8988T (cell line): ENCODE measurements at places on chromosomes 1 and 21.

GRCh38 chr1:226882631-226883409, 12.4 kb downstream of the PSEN2 start:
- DNase-seq: no peak

DNA sequence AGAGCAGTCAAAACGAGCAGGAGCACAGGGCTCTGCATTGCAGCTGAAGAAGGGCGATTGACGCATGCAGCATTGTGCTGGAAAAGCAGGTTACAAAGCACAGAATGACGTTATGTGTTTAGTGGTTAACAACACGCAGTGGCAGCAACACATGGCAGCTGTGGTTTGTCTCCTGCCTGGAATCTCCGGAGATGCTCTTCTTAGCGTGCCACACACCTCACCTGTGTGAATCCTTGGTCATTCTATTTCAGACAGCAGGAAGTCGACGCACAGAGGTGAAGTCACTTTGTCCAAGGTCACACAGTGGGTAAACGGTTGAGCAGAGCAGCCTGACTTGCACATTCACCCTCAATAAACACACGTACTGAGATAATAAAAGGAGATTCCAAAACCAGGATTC, 14.7 kb downstream of the OBSCN start:
- no peak for DNase-seq

GRCh38 chr1:156245451-156246232, 2.2 kb downstream of the PAQR6 start:
- DNase-seq: no peak

GRCh38 chr1:248831842-248832241, 6.1 kb upstream of the SH3BP5L start:
- DNase-seq: no peak

DNA sequence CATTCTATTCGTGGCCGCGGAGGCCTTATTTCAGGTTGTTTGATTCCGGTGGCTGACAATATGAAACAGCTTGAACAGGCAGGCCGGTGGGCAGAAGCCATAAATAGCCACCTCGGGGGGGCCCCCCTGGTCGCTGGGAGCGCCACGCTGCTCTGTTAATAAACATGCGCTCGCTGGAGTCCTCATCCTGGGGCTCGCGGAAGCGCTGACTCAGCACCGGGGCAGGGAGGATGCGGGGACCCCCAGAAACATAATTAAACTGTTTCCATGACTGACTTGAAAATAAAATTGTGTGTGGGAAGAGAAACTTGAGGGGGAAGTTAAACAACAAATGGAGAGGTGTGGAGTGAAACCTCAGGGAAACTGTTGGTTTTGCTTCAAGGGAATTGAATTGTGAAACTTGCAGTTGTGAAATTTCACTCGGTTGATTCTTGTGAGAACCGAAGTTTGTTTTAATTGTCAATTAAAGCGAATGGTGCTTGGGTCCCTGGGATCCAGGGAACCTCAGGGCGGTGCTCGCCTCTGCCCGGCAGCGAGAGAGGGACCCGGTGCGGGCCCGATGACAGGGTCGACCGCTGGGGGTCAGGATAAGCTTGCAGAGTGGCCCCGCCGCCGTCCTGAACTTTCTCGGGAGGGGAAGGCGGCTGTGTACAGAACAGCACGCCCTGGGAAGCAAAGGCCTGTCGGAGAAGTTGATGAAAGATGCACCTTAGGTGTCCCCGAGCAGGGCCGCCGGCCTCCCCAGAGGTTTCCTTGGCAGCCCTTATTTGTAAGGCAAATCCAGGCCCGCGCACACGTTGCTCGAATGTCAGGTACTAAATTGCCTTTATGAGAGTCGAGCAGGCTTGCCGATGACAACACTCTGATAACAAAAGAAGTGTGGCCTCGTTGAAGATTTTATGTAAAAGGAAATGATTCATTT, 176.9 kb upstream of the LMO4 start:
- DNase-seq: peak; percentile 64

DNA sequence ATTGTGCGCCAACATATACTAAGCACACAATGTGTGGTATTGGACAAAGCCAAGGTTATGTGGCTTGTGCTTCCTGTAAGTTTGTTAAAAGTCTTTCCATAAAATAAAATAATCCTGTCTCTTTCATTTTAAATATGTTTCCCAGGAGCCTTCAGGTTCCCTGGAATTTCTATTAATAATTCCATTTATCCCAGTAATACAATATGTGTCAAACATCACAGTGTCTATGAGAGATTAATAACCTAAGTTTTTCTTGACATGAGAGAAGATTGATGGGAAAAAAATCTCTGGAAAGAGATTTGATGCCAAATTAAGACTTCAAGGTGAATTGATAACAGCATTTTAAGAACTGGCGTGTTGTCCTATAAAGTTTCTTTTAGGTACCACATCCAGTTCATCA, 507.0 kb downstream of the TTLL7 start:
- no peak for DNase-seq

DNA sequence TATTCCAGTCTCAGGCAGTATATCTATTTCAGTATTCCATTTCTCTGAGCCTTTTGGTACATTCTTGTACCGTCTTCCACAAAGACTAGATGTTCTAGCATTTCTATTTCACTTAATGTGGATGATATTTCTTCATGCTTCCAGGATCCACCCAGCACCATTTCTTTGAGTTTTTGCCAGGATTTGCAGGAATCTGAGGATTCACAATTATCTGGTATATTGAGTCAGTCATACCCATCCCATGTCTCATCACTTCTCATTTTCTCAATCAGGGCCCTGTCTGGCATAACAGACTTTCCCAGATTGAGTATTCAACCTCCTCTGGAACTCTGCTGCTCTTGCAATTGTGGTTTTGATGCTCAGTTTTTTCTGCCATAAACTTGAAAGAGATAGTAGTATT, 20.9 kb upstream of the COL11A1 start:
- no peak for DNase-seq

DNA sequence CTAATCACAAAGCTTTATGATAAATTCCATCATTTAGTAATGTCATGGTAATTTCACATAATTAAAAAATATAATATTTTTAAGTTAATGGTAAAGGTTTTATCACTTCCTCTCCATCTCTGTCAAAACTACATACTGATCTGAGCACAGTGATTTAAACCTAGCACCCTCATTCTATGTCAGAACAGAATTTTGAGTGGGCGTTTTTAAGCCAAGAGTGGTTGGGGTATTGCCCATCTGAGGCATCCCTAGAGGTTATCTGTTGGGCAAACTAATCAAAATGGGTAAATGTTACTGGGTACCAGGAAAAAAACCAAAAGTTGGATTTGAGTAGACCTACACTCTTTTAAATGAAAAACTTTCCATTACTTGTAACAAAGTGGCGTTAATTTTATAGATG, 100.7 kb upstream of the GFI1 start:
- no peak for DNase-seq

GRCh38 chr21:37675202-37675801, 241.0 kb downstream of the KCNJ6 start:
- peak; percentile 41 for DNase-seq

DNA sequence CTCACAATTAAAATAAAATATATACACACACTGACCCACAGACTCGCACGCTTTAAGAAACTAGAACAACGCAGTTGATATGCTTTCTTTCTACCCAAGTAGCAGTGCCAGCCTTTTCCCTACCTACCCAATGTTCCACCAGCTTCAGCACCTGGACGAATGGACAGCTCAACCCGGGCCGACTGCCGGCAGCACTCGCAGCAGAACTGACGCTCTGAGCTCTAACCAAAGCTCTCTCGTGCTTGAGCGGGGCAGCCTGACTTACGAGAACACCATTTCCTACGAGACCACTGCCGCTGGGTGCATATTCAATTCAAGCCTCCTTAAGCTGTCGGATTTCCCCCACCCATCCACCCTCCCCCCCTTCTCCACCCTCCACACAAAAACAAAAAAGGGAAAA, 127.4 kb upstream of the DPYD start:
- peak; percentile 48 for DNase-seq

GRCh38 chr1:187619175-187619574, 790.4 kb downstream of the PLA2G4A start:
- no peak for DNase-seq

- DNase-seq: no peak
Measured at GRCh38 chr1:7861452-7861851, 8.6 kb upstream of the UTS2 start.

- no peak for DNase-seq
Measured at GRCh38 chr1:202238914-202239313, 45.3 kb downstream of the LGR6 start.

GRCh38 chr1:147613506-147613905, 56.8 kb downstream of the ACP6 start:
- DNase-seq: no peak

DNA sequence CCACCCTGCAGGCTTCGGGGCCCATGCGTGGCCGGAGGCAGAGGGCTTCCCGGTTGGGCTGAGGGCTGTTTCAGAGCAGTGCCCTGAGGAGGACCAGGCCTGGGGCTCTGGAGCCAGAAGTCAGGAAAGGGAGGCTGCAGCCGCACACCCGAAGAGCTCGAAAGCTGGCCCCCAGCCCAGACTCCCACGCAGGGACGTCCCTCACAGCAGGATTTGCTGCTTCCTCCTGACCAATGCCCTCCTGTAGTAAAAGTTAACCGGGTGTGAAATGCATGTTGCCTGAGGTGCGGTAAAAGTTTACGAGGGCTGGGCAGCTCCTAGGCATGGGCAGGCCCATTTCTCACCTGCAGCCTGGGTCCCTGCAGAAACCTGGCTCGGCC, 101.5 kb upstream of the ARHGEF16 start:
- no peak for DNase-seq
